Astrocyte of the hippocampus (primary cell): ENCODE measurements at places on chromosomes 7 and 10.
A peak's percentile ranks its signal among the peaks of the same experiment; 100 is the strongest.

GRCh38 chr7:144629598-144629997, 206.3 kb downstream of the TPK1 start:
- DNase-seq: no peak

- no peak for DNase-seq
Measured at GRCh38 chr7:69603351-69603750, 5.1 kb downstream of the AUTS2 start.

DNA sequence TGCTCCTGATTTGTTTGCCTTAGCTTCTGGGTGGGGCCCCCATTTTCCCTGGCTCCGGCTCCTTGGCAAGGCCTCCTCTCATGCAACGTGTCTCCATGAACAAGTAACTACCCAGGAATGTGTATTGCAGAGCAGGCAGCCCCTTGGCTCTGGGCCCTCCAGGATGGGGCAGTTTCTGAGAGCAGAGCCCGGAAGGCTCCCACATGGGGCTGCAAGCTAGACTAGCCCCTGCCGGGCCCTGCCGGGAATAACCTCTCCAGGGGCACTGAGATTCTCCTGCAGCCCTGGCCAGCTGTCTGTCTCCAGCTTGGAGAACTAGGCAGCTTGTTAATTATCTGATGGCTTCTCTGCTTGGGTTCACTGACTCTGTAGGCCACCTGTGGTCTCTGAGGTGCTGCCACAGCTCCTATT, 184.0 kb upstream of the INHBA start:
- DNase-seq: peak; percentile 82

DNA sequence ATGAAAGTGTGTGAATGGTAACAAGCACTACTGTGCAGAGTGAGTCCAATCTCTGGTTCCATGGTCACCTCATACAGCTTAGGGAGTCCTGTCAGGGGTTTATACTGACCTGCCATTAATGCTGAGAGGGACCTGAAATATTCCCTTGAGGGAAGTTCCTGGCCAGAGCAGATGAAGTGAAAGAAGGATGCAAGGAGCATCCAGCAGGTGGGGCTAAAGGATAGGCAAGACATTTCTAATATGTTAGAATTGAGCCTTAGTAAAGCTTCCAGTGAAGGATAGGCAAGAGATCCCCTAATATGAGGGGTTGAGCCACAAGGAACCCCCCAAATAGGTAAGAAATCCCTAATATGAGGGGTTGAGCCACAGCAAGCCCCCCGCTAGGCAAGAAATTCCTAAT, 25.5 kb upstream of the FAM221A start:
- DNase-seq: no peak

GRCh38 chr7:49255054-49255453, 330.7 kb downstream of the CDC14C start:
- no peak for DNase-seq

- peak; percentile 65 for DNase-seq
Measured at GRCh38 chr10:126646110-126646509, 24.4 kb downstream of the C10orf90 start.

DNA sequence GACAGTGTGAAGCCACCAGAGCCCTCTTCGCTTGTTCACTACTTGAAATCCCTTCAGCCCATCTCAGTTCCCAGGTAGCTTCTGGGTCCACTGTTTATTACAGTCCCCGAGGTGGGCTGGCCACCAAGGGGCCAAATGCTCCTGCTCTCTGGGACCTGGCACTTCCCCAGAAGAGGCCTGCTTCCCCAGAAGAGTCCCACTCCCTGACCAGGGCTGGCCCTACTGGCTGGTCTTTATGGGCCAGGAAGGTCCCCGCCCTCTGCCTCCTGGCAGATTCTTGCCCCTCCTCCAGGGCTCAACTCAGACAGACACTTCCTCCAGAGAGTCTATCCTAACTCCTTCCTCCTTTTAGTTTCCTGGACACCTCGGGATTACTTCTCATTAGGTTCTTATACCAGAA, 70.7 kb upstream of the LRRC18 start:
- no peak for DNase-seq

GRCh38 chr10:49512121-49512809, 26.7 kb downstream of the ERCC6 start:
- peak; percentile 51 for DNase-seq

DNA sequence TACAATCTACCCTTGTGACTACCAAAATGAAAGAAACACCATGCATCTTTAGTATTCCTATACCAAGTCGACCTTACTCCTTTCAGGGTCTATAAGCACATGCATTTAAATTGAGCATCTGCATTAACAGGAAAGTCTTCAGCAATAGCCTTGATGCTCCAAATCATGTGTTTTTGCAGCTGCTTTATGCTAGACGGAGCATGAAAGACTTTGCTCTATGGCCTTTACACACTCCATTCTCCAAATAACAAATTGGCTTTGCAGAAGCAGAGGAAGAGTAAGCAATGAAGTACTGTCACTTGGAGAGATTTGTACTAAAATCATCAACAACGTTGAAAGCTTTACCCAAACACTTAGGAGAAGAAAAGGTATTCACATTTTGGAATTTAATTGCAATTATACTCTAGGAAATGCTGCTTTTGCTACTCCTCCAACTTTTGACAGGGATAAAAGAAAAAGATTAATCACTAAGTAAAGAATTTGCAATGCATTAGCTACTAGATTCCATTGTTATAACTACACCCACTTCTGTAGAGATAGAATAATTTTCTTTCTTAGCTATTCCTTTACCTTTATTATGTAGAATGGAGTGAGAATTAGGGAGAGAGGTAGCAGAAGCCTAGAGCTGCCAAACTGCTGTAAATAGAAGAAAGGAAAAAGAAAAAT, 131.8 kb downstream of the SEMA3E start:
- DNase-seq: no peak

DNA sequence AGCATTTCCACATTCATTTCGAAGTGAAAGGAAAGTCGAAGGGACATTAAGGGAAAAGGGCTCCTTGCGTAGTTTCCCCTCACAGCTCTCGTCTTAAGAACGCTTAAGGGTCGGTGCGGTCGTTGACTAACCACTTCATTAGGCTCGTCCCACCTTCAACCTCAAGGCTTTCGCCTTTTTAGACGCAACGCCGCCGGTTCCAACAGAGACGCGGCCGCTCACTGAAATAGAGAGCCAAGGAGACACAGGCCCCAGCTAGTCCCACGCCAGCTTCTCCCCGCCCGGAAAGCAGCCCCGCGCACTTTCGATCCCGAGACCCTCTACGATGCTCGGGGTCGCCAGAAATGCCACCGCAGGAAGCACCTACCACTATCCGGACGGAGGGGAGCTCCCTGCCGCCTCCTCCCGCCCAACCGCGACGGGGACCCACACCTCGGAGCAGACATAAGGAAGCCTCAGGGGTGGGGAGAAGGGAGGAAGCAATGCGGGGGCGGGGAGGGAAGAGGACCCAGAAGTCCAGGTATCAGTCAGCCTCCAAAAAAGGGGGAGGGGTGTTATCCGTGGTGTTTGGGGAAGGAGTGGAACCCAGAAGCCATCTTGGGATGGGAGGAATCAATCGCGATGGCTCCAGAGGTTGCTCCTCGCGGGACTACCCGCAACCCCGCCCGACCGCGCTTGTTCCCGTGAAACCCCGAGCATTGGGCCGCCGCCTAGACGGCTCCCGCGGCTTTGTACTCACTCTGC, 559 bp downstream of the TRA2A start:
- peak; percentile 78 for DNase-seq

DNA sequence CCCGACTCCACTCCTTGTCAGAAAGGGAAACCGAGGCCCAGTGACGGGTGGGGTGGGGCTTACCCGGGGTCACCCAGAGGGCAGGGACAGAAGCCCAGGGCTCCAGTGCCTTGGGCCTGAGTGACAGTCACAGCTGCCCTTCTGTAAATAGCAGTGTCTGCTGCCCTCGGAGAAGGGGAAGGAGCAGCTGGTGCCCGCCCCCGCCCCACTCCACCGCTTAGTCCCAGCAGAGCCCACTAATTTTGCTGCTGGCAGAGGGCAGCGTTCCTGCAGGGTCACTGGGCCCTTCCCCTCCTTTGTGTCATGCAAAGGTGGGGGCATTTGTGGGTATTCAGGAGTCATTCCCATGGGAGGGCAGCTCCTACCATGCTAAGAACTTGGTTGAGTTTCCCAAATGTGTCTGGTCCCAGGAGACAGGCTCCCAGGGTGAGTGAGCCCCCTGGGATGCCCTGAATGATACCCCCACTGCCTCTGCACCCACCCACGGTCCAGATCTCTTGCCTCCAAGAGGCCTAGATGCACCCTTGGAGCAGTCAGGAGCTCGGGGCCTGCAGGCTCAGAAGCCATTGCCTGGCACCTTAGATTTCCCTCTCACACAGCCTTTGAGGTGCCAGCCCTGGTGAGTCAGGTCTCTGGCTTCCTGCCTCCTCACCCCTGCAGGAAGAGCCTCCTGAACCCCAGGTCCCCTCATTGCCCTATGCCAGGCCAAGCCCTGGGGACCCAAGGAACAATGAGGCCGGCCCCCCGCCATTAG, 17.2 kb downstream of the SH2B2 start:
- no peak for DNase-seq

- peak; percentile 48 for DNase-seq
Measured at GRCh38 chr10:94036766-94037033, 43.0 kb downstream of the PLCE1 start.

GRCh38 chr10:71419750-71420149, 23.0 kb downstream of the CDH23 start:
- no peak for DNase-seq

DNA sequence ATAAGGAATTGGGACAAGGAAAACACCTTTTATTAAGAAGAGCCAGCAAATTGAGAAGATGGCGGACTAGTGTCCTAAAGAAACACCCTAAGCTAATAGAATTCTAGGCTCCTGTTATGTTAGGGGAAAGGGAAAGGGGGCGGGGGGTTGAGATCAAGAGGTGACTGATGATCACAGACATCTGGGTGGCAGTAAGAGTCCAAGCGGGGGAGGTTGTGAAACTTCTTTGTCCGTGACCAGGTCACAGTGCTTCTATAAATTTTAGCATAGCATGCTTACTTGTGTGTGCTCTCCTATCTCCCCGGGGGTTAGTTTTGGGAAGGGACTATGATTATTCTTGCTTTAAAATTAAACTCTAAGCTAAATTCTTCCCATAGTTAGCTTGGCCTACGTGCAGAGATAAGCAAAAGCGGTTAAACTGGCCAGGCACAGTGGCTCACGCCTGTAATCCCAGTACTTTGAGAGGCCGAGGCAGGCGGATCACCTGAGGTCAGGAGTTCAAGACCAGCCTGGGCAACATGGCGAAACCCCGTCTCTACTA, 262.1 kb downstream of the SKIDA1 start:
- DNase-seq: no peak

GRCh38 chr10:101011517-101012423, 12.2 kb downstream of the LZTS2 start:
- DNase-seq: peak; percentile 37

DNA sequence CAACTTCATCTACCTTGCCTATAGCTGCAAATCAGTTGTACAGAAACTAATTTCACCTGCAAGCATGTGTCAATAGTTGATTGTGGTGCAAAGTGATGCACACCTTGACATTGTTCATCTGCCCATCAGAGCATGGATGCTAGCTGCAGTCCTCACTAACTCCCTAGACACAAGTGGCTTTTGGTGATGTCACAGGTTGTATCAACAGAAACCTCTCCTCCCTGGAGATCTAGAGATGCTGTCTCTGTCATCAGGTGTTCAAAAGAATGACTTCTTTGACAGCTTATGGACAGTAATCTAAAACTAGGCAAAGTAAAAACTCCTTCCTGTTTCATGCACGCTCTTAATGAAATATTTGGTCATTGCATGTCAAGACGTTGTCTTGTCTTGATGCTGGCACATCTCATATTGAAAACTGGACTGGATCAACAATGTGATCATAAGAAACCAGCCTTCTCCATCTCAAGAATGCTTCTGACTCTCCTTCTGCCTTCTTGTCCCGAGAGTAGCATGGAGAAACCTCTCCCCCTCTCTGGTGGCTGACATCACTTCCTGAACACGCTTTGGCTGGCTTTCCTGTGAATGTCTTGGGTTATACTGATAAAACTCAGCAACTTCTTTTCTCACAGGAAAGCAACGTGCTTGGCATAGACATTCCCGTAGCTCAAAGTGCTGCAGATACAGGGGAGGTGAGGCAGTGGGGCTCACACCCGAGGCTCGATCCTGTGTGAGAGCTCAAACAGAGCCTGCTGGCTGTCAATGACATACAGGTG, 176.2 kb upstream of the CDCA7L start:
- no peak for DNase-seq

- no peak for DNase-seq
Measured at GRCh38 chr7:36062154-36062815, 90.8 kb upstream of the EEPD1 start.

DNA sequence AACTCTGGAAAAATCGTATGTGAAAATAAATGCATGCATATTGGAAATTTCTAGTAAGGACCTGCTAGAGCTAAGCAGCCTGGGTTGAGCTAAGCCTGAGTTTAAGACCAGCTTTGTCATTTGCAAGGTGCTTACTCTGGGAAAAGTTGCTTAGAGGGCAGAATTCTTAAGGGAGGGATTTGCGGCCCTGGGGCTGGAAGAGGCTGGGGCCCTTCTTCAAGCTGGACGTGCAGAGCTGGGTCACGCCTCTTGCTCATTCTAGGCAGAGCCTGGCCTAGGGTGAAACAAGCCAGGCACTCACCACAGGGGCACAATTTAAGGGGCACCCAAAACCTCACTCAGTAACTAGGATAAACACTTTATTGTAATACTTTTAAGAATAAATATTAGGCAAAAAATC, 137.2 kb downstream of the ARHGAP22 start:
- DNase-seq: no peak

DNA sequence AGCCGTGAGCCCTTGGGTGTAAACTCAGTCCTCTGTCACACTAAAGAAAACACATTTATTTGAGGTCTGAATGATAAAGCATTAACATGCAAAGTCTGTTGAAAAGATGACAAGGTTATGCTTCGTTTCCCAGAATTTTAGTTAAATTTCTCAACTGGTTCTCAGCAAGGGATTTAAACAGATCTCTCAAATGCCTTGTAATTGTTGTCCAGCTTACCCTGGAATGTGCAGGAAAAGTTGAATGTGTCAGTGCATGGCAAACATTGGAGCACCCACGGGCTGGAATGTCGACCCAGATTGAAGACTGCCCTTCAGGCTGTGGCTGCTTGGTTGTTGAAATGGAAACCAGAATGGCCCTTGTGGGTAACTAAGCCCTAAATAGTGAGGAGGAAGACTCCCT, 191.8 kb downstream of the TRIL start:
- DNase-seq: no peak

DNA sequence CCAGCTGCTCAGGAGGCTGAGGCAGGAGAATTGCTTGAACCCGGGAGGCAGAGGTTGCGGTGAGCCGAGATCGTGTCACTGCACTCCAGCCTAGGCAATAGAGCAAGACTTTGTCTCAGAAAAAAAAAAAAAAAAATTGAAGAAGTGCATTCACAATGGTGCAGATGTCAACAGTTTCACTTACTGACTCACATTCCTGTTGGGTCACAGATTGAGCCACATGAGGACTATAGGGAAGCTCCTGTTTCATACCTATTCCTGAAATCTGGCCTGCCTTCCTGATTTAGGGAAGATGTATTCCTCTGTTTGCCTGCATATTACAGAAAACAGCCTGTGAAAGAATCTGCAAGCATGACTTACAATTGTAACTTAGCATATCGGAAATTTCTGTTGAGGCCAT, 78.2 kb downstream of the AKR1C4 start:
- DNase-seq: no peak
